Nephron progenitor cell (in vitro differentiated cells): ENCODE measurements at places on chromosomes 7 and 10.
A peak's percentile ranks its signal among the peaks of the same experiment; 100 is the strongest.

GRCh38 chr10:52688899-52689298 is 83.7 kb downstream of the MBL2 start:
- no peak for DNase-seq
- no peaks in the 10 kb centered on the region for H3K4me1 ChIP-seq
- H3K4me3 ChIP-seq: no peak overlapping the region

DNA sequence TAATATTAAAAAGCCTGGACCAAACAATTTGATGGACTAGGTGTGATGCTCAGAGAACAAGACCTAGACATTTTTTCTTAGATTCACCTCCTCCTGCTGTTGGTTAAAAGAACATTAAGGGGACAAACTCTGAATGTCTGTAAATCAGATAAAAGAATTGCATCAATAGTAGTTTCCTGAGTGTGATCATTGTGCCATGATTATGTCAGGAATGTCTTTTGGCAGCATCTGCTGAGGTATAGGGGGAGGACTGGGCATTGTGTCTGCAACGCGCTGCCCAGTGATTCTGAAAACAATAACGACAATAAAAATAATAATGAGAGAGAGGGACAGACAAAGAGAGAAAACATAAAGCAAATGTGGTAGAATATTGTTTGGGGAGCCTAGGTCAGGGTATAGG is 6.9 kb downstream of the C7orf57 start:
- no peaks in the 10 kb centered on the region for H3K36me3 ChIP-seq
- peaks cover 32% of the 10 kb centered on the region for H3K27me3 ChIP-seq
- H3K4me3 ChIP-seq: no peak overlapping the region
- no peak overlapping the region for H3K27ac ChIP-seq
- peaks cover 18% of the 10 kb centered on the region for H3K4me1 ChIP-seq

DNA sequence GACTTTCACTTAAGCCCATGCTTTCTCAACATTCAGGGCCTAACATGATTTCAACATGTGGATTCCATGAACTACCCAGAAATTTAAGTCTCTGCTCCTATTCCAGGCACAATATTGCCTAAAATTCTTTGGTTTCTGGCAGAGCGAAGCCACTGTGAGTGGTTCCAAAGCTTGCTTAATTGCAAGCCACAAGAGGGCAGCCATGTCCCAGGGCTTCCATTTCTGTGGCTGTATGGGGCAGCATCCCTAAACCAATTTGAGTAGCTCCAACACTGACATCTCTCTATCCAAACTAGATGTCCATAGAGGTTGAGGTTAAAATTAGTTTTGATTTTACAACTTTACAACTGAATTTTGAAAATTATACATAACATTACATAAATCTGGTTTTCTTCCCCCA is 56.3 kb upstream of the MDFIC start:
- no peak overlapping the region for H3K27ac ChIP-seq
- no peaks in the 10 kb centered on the region for H3K36me3 ChIP-seq
- H3K27me3 ChIP-seq: no peaks in the 10 kb centered on the region
- peak; percentile 30 for DNase-seq
- no peak overlapping the region for H3K4me3 ChIP-seq
- no peaks in the 10 kb centered on the region for H3K4me1 ChIP-seq

DNA sequence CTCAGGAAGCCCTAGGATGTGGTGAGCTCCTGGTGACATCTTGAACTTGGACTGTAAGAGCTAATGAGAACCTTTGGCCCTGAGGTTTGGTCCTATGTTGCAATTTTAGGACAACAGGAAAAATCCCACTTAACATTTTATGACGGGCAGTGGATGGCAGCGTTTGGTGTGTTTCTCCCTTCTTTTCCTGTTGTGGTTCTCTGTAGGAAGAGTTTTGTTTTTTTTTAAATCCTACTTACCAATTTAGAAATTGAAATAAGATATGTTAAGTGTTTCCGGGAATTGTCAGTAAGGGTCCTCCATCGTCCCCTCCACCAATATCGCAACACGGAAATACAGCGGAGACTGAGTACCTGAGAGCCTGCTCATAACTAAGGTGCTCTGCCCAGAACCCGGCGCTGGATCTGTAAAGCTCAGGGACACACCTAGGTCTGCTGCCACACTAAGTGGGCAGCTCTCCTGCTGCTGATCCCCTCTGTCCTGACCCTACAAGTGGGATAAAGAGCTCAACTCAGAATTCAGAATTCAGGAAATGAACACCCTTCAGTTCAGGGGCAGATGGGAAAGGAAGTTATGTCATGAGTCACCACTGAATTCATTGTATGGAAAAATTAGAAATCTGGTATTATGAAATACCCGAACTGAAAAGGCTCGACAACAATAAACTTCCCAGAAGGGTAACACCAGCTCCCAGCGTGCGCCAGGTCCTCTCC is 9.1 kb upstream of the PROSER2 start:
- H3K27ac ChIP-seq: no peak overlapping the region
- H3K4me1 ChIP-seq: peaks cover 12% of the 10 kb centered on the region
- H3K4me3 ChIP-seq: no peak overlapping the region
- peaks cover 19% of the 10 kb centered on the region for H3K27me3 ChIP-seq
- no peak for DNase-seq

DNA sequence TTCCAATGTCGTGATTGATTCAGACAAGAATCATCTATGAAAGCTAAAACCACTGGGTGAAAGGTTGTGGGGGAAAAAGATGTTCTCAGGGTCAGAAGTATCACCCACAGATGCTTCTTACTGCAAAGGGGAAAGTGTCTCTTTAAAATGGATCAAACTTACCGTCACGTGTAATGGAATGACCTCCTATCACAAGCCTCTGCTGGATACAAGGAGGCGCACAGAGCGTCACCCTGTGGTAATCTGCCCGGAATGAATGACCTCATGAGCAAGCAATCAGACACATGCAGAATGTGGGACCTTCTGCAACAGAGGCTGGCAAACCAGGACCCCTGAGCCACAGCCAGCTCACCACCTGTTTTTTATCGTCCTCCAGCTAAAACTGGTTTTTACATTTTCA is 33.0 kb downstream of the WIPF3 start:
- peaks cover 6% of the 10 kb centered on the region for H3K27me3 ChIP-seq
- no peaks in the 10 kb centered on the region for H3K36me3 ChIP-seq
- DNase-seq: no peak
- H3K4me3 ChIP-seq: no peak overlapping the region
- no peak overlapping the region for H3K27ac ChIP-seq
- peaks cover 6% of the 10 kb centered on the region for H3K4me1 ChIP-seq

DNA sequence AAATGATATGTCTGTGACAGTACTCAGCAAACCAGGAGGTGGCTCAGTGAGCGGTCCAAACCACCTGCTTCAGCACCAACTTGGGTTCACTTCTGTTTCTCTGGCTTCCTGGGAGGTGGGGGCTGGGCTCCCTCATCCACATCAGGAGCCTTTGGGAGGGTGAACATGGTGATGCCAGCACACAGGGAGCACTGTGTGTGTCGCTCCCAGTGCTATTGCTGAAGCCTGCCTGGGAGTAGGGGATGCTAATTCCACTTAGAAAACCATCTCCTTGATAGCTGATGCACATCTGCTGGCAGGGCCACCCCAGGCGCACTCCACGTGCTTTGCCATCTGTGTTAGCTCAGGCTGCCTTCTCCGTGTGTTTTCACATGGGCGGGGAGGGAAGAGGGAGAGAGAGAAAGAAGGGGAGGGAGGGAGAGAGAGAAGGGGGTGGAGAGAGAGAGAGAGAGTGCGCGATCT is 58.0 kb downstream of the RAMP3 start:
- H3K4me1 ChIP-seq: peaks cover 13% of the 10 kb centered on the region
- no peak overlapping the region for H3K4me3 ChIP-seq
- peaks cover 17% of the 10 kb centered on the region for H3K27me3 ChIP-seq
- no peak overlapping the region for H3K27ac ChIP-seq

DNA sequence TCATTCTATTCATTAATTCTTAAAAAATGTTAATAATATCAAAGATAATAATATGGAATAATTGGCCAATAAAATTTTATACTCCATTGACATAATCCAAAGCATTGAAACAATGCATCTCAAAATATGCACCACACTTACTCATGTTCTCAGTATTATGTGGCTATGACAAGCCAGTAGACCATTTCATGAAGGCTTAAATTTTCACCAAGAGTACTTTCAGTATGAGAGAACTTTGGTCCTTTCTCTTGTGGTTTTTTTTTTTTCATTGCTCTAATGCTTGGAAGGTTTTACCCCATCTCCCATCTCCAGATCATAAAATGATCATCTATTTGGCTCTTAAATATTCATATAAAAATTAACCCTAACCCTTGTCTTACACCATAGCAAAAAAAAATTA is 45.5 kb upstream of the TMEM140 start:
- no peaks in the 10 kb centered on the region for H3K4me1 ChIP-seq
- no peak for DNase-seq
- peaks cover 6% of the 10 kb centered on the region for H3K36me3 ChIP-seq
- peaks cover 5% of the 10 kb centered on the region for H3K27me3 ChIP-seq
- no peak overlapping the region for H3K27ac ChIP-seq

- no peak overlapping the region for H3K27ac ChIP-seq
- no peak for DNase-seq
- peaks cover 3% of the 10 kb centered on the region for H3K27me3 ChIP-seq
- no peak overlapping the region for H3K4me3 ChIP-seq
- no peaks in the 10 kb centered on the region for H3K4me1 ChIP-seq
Measured at GRCh38 chr10:92972066-92972870, 88.3 kb upstream of the CYP26C1 start.

DNA sequence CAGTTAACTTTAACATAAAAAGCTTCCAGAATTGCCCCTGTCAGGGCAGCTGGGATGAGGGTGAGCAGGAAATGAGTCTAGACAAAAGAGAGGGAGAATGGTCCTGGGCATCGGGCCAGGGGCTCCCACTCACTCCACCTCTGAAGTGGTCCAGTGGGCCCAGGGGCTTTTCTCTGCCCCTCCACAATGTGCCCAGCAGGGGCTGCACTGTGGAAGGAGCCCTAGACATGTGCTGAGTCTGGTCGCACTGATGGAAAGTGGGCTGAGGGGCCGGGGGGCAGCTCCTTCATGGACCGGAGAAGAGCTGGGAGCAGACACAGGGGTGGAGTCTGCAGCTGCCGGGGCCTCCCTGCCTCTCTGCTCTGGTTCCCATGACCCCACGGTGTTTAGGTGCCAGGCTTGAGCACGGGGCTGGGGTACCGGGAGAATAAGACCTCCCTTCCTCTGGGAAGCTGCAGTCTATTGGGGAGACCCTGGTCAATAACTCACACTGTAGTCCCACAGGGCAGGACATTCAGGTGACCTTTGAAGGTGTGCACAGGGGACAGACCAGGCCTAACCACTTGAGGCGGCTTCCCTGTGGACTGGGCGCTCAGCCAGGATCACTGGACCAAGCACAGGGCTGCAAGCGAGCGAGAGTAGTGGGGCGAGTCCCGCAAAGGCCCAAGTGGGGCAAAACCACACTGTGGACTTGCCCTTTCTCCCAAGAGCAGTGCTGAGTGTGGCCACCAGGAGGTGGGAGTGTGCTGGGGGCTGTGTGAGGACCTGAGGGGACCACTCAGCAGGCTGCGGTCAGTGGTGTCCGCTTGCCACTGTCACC is 6.1 kb downstream of the ADCY1 start:
- no peak overlapping the region for H3K27ac ChIP-seq
- peaks cover 22% of the 10 kb centered on the region for H3K27me3 ChIP-seq
- no peak overlapping the region for H3K4me3 ChIP-seq
- H3K4me1 ChIP-seq: peaks cover 48% of the 10 kb centered on the region

DNA sequence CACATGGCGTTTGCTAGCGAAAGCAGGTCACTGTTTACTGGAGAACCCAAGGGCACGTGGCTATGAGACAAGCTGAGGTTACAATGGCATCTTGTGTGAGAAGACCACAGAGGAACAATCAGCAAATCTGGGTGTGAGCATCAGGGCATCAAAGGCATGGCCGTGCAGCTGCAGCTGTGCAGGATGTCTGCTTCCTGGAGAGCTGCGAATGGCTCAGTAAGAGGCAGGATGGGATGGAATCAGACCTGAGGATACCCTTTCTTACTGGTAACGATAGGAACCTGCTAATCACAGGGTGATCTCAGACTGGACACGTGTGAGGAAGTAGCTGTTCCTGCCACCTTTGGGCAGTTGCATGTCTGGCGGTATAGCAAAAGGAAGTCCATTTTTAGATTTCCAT is 119.5 kb downstream of the RNF216 start:
- H3K4me3 ChIP-seq: no peak overlapping the region
- no peak overlapping the region for H3K27ac ChIP-seq
- H3K27me3 ChIP-seq: peaks cover 3% of the 10 kb centered on the region

- no peak overlapping the region for H3K4me3 ChIP-seq
- no peaks in the 10 kb centered on the region for H3K27me3 ChIP-seq
- H3K4me1 ChIP-seq: peaks cover 5% of the 10 kb centered on the region
- H3K36me3 ChIP-seq: no peaks in the 10 kb centered on the region
Measured at GRCh38 chr10:91681361-91682276, 48.7 kb upstream of the PPP1R3C start.

- H3K27ac ChIP-seq: no peak overlapping the region
- H3K36me3 ChIP-seq: no peaks in the 10 kb centered on the region
- no peak overlapping the region for H3K4me3 ChIP-seq
- no peak for DNase-seq
- no peaks in the 10 kb centered on the region for H3K4me1 ChIP-seq
- peaks cover 11% of the 10 kb centered on the region for H3K27me3 ChIP-seq
Measured at GRCh38 chr10:126795318-126795717, 109.9 kb upstream of the DOCK1 start.

DNA sequence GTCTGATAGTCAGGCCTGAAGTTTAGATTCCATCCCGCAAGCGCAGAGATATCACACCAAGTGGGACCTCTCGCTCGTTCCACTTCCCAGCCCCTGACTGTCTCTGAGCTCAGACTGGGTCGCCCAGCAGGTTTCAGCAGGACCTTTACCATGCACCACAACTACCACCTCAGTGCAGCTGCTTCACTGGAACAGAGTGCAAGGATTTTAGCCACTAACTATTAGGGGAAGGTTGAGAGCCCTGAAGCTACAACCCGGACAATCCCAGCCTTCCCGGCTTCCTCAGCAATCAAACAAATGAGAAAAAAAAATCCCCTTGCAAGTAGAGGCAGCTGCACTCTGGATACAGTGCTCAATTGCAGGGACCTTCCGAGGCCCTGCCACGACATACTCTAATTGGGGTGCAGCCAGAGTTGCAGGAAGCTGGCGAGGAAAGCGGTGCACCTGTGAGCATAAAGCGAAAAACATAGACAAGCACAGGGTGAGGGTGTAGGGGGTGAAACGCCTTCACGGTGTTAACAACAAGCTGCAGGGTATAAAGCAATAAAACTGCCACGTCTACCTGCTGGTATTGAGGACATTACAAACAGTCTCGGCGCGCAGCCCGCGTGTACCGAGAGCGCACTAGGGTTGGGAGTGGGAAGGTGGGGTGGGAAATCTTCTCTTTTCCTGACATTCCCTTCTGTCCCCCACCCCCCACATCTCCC is 2.6 kb upstream of the DLX6 start:
- H3K4me3 ChIP-seq: no peak overlapping the region
- H3K36me3 ChIP-seq: no peaks in the 10 kb centered on the region
- peaks cover 14% of the 10 kb centered on the region for H3K4me1 ChIP-seq
- no peak overlapping the region for H3K27ac ChIP-seq
